Endothelial cell of umbilical vein (primary cell): ENCODE measurements at places on chromosomes 5 and 9. TPM values are rescaled to one million over a fixed set of nuclear protein-coding genes. Genes with fewer than 3 reads are reported as not detected.

Gene ALDH1A1
- total RNA-seq = 220 and 287 TPM in 2 replicates

Gene SPIN1
- 56.8 and 58.4 TPM in 2 replicates for total RNA-seq

Gene OBP2B
- not detected in 2 replicates for total RNA-seq

Gene INSL4
- total RNA-seq = not detected in 2 replicates

- H3K4me3 ChIP-seq = no peak overlapping the region
- H3K27me3 ChIP-seq = no peaks in the 10 kb centered on the region
- H3K4me1 ChIP-seq = no peaks in the 10 kb centered on the region
- DNase-seq = no peak
- no peaks in the 10 kb centered on the region for H3K36me3 ChIP-seq
These were observed 41.6 kb downstream of the XRCC4 start for GRCh38 chr5:83118976-83119375.

Gene IL4
- total RNA-seq = not detected in 2 replicates

- H3K27me3 ChIP-seq = no peaks in the 10 kb centered on the region
- H3K4me3 ChIP-seq = no peak overlapping the region
- H3K27ac ChIP-seq = no peak overlapping the region
These were observed 118.7 kb upstream of the WWC1 start for GRCh38 chr5:168172760-168173223.

GRCh38 chr5:51632027-51632426 is 248.8 kb downstream of the ISL1 start:
- no peaks in the 10 kb centered on the region for H3K27me3 ChIP-seq
- no peak overlapping the region for H3K27ac ChIP-seq
- DNase-seq = no peak
- H3K4me1 ChIP-seq = no peaks in the 10 kb centered on the region

Gene DIPK1B
- 242 and 253 TPM in 2 replicates for total RNA-seq

- H3K4me1 ChIP-seq = no peaks in the 10 kb centered on the region
- no peaks in the 10 kb centered on the region for H3K36me3 ChIP-seq
- H3K27me3 ChIP-seq = no peaks in the 10 kb centered on the region
These were observed 20.0 kb downstream of the ANKRD33B start for GRCh38 chr5:10583663-10584572.

DNA sequence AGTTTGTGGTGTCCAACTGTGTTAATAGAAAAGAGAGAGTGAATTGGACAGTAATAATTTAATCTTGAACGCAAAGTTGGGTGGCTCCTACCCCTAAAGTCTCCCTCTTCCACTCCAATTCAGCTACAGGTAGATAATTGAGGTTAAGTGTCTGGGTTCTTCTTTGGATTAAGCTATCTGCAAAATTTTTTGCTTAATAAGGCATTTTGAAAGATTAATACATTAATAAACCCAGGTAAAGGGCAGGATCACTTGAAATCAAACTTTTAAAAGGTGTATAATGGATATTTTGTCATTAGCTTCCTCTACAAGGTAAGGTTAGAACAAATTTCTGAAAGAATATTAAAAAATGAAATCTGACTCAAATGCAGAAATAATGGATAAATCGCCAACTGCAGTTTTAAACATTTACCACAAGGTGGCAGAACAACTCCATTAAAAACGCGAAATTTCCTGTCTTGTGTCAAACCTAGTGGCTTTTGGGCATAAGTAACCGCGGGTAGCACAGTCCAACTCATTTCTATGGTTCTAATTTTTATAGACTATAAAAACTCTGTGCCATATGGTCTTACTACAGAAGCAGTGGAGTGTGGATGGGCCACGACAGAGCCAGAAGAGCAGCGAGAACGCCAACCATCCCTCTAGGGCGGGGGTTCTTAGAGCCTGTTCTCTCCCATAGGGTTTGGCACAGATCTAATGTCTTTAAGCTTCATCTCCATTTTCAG is 276.5 kb downstream of the ARHGEF28 start:
- H3K36me3 ChIP-seq = peaks cover 34% of the 10 kb centered on the region
- H3K27ac ChIP-seq = no peak overlapping the region
- no peaks in the 10 kb centered on the region for H3K4me1 ChIP-seq
- H3K27me3 ChIP-seq = no peaks in the 10 kb centered on the region
